ENCODE measurements at places on chromosomes 4 and X.

DNA sequence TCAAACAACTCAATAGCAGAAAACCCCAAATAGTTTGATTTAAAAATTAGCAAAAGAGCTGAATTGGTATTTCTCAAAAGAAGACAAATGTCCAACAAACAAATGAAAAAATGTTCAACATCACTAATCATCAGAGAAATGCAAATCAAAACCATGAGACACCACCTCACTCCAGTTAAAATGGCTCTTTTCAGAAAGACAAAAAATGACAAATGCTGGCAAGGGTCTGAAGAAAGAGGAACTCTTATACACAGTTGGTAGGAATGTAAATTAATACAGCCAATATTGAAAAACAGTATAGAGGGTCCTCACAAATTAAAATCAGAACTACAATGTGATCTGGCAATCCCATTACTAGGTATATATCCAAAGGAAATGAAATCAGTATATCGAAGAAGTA lies 70.4 kb downstream of the FBXL5 start:
- DNase-seq = no peak

DNA sequence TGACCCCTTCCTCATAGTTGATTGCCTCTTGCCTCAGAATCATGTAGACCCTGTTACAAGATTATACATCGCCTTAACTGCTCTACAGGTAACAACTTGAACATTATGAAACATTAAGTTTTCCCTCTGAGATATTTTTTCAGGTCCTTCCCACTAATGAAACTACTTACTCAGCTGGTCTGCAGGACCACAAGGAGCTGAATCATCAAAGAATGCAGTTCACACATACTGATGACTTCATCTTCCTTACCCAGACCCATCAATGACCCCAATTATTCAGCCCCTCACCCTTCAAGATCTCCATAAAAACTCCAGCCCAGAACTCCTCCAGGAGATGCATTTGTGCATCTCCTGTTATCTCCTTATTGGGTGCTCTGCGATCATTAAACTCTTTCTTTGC lies 720.9 kb downstream of the RAPGEF2 start:
- no peak for DNase-seq

DNA sequence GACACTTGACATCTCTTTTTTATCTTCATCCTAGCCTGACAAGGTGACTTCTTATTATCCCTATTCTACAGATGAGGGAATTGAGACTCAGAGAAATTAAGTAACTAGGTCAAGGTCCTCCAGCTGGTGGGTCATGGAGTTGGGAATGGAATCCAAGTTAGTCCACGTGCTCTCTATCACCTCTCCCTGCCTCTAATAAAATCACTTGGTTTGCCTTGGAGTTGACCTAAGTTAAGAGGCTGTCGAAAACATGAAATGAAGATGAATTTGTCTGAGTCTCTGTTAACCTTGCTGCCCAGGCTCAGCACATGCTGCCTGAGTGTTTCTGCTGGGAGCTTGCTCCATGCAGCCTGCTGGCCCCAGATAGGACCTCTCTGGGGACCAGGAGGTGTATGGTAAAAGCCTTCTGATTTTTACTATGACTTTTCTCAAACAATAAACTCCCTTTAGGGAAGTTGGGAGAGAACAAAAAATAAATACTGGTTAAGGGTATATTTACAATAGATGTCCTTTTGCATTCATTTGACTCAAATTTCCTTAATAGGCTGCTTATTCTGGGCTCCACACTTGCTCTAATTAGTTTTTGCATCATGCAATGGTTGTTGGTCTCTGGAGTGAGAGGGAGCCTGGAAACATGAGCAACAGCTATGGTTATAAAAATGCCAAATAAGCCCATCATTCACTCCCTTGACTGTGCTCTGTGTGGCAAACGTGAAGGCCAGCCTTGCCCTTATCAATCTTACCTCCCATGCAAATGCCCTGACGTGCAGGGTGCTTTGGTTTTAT lies 61.6 kb upstream of the DHX15 start:
- no peak for DNase-seq

GRCh38 chr4:147360301-147360700 lies 120.6 kb upstream of the EDNRA start:
- no peak for DNase-seq

- DNase-seq = no peak
Measured at GRCh38 chrX:119093991-119094735, 21.4 kb downstream of the CT47C1 start.

DNA sequence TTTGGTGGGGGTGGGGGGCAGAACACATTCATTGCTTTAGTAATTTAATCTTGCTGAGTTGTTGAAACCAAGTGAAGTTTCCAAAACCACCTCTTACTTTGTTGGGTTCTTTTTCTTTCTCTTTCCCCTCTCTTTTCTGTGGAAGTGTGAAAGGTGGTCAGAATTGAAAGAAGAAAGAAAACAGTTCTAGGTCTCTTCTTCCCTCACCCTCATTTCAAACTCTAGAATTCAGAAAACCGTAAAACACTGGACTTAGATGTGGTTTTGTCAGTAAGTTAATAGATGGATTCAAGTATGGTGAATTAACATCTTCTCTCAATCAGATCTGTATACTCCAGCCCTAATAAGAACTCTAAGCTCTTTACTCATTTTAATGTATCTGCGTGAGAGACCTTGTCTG lies 23.7 kb downstream of the PLP1 start:
- no peak for DNase-seq

DNA sequence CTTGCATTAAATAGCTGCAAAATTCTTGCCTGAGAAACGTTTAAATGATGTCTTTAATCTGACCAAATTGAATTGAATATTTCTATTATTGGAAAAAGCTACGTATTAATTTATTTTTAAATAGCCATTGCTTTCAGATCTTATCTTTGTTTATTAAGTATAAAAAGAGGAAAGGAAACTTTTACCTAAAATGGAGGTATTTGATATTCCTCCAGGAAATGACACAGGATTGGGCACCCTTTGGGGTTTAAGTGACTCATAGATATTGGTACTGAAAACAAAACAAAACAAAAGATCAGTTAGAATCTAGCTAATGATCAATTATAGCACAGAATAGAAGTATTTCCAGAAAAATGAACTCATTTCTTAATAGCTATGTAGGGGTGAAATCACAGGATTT lies 34.1 kb downstream of the PLS3 start:
- DNase-seq = no peak
